Activated CD8-positive, alpha-beta memory T cell treated with anti-CD3 and anti-CD28 coated beads for 1 hour (primary cell): ENCODE measurements at places on chromosomes 12 and 14.

- DNase-seq: no peak
Observed at GRCh38 chr14:103144085-103144484, 20.8 kb downstream of the TNFAIP2 start.

DNA sequence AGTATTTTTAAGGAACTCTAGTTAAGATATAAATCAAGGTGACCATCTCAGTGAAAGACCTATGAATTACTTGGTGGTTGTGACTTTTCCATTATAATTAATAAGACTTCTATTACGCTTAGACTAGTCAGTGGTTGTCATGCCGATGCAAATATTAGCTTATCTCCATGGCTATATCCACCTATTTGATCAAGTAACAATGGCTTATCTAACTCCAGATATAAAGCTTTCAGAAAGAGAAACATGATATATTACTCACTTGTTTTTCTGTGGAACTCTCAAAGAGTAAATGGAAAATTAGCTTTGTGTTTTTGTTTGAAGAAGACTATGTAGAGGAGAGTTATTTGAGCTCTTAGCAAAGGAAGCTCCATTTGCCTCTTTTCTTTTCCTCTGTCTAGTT lies 323.8 kb upstream of the DCN start:
- no peak for DNase-seq

GRCh38 chr14:91328313-91329050 lies 84.0 kb upstream of the GPR68 start:
- DNase-seq: no peak

DNA sequence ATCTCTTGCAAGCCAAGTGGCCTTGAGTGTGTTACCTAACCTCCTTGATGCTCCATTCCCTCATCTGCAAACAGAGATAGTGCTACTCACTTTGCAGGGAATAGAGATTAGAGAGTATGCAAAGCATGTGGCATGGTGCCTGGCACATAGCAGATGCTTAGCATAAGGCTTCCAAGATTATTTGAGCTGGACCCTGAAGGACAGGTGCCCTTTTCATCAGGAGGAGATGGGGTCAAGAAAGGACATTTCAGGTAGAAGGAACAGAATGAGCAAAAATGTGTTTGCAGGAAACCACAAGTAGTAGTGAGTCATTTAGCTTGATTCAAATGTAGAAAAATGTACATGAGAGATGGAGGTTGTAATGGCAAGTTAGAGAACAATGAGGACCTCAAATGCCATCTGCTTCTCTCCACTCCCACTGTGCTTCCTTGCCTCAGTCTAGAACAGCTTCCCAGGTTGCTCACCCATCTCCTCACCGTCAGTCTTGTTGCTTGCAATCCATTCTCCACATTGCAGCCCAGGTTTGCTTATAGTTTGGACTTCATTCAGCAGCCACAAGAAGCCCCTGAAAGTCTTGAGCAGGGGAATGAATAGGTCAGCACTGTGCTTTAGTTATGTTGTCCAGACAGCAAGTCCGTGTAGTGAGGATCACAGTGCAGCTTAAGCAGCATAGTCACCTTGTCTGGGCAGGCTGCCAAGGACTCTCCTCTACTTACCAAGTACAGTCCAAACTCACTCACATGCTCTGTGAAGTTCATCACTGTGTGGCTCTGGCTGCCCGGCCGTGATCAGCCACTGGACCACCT lies 536.3 kb upstream of the CCDC196 start:
- DNase-seq: peak; percentile 5

DNA sequence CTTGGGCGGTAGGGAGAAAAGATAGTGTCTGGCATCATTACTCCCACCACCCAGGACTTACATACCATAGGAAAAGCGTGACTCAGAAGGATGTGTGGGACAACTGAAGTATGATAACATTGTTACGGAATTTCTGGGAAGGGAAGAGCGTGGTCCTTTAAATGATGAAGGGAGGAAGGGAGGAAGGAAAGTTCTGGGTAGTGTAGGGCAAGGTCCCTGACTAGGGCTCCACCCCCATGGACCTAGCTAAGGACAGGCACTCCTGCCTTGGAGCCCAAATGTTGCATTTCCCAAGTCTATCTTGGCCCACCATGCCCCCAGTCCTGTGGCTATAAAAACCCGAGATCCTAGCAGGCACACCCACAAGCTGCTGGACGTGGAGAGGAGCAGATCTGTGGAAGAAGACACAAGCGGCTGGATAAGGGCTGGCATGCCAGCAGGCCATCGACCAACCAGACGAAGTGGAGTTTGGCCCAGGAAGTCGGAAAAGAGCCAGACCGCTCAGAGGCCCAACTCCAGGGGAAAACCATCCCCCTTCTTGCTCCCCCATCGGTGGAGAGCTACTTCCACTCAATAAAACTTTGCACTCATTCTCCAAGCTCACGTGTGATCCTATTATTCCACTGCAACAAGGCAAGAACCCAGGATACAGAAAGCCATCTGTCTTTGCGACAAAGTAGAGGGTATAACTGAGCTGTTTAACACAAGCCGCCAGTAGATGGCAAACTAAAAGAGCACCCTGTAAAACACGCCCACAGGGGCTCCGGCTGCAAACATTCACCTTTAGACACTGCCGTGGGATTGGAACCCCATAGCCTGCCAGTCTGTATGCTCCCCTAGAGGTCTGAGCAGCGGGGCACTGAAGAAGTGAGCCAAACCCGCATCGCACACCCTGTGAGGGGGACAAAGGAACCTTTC lies 23.0 kb upstream of the RAB21 start:
- DNase-seq: no peak

GRCh38 chr14:95533391-95533821 lies 1.4 kb upstream of the GLRX5 start:
- DNase-seq: no peak

GRCh38 chr12:2588345-2588744 lies 206.4 kb upstream of the FKBP4 start:
- DNase-seq: no peak

DNA sequence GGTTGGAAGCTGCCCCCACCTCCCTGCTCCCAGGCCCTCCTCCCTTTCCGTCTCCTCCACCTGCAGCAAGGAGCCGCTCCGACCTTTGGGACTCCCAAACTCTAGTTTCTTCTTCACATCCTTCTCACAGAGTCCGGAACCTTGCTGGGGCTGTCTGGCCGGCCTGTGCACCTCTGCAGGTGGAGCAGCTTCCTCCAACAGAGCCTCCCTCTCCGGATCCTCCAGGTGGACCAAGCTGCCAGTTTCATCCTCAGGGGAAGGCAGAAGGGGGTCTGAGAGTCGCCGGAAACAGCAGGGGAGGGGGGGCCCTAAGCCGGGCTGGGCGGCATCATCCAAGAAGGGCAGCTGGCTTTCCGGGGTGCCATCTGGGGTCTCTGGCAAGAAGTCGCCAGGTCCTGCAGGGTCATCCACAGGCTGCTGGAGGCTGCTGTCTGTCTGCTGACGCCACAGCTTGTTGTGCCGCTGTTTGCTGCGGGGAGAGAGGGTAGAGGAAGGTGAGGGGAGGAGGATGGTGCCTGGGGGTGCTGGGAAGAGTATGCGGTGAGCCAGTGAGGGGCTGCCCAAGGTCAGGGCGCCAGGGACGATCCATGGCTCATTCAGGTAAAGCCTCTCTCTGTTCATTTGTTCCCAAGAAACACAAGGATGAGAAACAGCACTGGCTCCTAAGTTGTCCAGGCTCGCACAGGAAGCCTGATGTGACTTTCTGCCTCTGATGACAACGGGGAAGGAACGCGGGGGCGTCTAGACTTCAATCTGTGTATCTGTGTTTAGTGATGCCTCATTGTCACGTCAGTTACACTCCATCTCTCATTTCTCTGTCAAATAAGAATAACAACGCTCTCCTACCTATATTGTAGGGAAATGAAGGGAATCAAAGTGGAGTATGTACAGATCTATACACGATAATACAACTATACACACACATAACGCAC lies 61.3 kb upstream of the CORO1C start:
- no peak for DNase-seq

GRCh38 chr12:19129486-19130223 lies at the start of gene PLEKHA5:
TSS of gene PLEKHA5 (plus strand) at chr12:19129733. CDS start at chr12:19129800, 67 bp downstream.
- no peak for DNase-seq

GRCh38 chr12:87804386-87804785 lies 224.8 kb downstream of the C12orf50 start:
- DNase-seq: no peak

DNA sequence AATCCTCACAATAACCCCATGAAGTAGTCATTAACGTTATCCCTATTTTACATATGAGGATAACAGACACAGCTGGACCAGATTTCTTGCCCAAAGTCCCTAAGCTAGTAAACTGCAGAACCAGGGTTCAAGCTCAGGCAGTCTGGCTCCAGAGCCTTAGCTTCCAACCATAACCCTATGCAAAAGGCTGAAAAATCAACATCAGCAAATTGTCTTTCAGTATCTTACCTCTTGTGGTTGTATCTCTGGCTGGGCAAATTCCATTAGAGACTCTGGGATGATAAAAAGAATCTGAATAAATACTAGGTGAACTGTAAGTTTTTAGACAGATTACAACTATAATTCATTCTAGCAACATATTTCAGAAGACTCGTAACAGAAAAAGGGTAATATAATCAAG lies 24.7 kb downstream of the CAPRIN2 start:
- no peak for DNase-seq

DNA sequence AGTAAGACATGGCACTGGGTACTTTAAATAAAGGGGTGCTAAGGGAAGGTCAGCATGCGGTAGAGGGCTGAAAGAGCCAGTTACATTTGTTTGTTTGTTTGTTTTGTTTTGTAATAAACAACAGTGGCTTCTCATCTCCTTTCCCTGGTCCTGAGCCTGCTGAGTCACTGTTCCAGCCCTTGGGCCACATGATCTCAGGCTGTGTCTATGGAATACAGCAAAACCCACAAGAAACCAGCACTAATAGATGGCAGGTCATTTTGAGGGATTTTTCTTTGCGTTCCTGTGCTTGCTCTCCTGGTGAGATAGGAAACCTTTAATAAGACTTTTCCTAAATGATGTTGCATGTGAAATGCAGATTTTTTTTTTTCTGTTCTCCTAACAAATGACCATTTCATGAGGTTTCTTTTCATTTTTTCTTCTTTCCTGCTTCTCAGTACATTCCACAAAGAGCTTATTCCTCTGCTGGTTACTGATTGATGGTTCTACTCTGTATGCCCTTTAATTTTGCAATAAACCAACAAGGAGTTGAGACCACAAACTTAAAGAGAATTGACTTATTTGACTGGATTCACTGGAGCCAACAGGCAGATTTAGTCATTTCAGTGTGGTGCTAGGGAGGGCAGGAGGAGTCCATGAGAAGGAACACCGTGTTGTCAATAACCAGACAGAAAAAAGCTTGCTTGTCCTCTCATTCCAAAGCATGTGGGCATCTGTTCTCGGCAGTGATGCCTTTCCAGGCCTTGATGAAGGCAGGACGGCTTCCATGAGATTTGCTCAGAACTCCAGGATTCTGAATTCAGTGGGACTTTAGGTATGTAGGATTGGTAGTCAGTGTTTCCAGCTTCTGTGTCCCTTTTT lies 459.2 kb downstream of the RAD51B start:
- no peak for DNase-seq

DNA sequence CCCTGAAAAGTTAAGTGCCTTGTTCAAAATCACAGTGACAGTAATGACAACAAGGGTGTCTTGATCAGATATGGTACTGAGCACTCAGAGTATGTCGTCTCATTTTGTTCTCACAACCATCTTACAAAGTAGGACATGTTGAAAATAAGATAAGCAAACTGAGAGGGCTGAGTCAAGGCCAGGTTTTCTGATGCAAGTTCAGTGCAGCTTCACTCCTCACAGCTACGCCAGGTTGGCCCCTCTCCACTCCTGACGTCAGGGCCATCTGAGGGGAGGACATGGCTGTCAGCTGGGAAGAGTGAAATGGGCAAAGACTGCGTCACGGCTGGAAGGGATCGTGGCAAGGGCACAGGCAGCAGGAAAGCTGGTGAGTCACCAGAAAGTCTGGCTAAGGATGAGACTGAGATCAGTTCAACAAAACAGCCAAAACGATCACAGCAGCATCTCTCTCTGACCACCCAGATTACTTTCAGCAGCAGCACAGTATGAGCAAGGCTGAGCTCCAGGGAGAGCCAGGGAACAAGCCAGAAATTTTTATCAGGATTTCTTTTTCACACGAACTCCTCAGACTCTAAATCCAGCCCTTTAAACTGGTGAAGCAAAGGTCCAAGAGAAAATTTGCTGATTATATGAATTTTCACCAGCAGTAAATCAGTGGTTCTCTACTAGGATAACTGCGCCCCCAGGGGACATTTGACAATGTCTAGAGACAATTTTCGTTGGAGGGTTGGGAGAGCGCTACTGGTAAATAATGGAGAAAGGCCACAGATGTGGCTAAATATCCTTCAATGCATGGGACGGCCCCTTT lies 297.9 kb upstream of the AMIGO2 start:
- DNase-seq: no peak

- DNase-seq: no peak
Observed at GRCh38 chr12:46404225-46404631, 31.7 kb upstream of the SLC38A2 start.

DNA sequence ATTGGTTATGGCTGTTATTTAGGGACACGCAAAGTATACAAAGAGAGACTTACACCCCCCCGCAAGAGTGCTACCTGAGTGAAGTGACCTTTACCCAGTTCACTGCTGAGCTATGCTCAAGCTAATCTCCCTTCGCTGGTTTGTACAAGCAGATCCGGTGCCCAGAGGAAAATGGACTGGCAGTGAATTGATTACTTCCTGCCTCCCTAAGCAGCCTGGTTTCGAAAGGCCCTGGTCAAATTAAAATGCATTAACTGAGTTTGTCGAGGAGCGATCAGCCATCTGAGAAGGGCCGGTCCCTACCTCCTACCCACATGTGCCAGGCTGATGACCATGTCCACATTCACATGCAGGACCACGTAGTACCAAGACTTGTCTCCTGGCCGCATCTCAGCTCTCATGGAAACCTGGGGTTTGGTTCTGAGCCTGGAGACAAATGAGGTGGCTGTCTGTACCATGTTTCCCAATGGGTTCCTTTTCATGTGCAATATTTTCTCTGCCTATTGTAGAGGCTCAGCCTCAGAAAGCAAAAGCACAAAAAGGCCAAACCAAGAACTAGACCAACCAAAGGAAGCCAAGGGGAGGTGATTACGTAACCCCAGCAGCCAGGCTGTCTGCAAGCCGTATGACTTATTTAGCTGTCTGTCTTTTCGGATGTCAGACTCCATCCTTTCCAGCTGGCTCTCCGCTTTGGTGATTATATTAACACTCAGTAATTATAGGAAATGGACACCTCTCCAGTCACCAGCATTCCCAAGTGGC lies 284.7 kb upstream of the PWP1 start:
- no peak for DNase-seq

DNA sequence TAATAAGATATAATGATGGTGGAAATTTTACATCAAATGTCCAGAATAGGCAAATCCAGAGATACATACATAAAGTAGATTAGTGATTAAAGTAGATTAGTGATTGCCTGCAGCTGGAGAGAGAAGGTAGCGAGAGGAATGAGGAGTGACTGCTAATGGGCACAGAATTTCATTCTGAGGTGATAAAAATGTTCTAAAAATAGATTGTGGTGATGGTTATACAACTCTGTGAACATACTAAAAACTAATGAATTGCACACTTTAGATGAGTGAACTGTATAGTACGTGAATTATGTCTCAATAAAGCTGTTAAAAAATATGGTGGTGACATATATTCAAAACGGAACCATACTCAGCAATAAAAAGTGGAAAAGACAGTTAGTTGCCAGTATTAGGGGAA lies 41.7 kb downstream of the PPP2R5E start:
- no peak for DNase-seq
